EH (cell line): ENCODE measurements at places on chromosomes 4 and X.

DNA sequence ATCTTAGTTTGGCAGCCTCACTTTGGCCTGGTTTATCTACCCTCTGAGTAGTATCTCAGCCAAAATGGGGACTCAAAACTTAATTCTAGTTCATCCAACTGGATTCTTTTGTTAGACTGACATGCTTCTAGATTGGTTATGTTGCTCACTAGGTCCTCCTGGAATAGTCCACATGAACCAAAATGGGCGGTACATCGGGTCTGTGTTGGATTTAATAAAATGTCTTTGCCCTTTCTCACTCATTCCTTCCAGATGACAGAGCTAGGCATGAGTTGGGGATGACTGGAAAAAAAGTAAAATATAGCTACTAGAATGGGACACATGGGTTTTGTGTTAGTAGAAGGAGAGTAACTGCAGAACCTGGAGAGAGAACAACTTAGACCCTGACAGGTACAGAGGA lies 247.9 kb downstream of the CCSER1 start:
- DNase-seq: no peak

- no peak for DNase-seq
Observed at GRCh38 chr4:4311193-4311592, 21.1 kb downstream of the ZBTB49 start.

- peak; percentile 14 for DNase-seq
Observed at GRCh38 chr4:125801373-125801772, 486.6 kb downstream of the FAT4 start.

- no peak for DNase-seq
Observed at GRCh38 chr4:27096142-27096824, 235.6 kb downstream of the STIM2 start.

DNA sequence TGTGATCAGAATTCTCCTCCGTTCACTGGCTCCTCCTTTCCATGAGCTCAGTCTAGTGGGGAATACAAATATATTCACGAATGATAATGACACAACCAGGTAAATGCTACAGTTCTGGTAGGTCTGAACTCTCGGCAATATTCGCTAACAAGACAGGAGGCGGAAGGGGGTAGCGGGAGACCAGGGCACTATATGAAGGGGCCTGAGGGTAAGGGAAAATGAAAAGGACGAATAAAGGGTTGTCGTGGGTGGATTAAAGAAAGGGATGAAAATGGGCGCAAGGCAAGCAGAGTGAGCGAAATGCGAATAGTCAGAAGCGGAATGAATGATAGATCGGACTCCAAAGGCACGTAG lies 743 bp downstream of the NKAP start:
- DNase-seq: no peak

GRCh38 chr4:8507196-8507570 lies 66.6 kb downstream of the TRMT44 start:
- DNase-seq: peak; percentile 71

GRCh38 chr4:175271010-175271630 lies 353.0 kb downstream of the ADAM29 start:
- DNase-seq: no peak

DNA sequence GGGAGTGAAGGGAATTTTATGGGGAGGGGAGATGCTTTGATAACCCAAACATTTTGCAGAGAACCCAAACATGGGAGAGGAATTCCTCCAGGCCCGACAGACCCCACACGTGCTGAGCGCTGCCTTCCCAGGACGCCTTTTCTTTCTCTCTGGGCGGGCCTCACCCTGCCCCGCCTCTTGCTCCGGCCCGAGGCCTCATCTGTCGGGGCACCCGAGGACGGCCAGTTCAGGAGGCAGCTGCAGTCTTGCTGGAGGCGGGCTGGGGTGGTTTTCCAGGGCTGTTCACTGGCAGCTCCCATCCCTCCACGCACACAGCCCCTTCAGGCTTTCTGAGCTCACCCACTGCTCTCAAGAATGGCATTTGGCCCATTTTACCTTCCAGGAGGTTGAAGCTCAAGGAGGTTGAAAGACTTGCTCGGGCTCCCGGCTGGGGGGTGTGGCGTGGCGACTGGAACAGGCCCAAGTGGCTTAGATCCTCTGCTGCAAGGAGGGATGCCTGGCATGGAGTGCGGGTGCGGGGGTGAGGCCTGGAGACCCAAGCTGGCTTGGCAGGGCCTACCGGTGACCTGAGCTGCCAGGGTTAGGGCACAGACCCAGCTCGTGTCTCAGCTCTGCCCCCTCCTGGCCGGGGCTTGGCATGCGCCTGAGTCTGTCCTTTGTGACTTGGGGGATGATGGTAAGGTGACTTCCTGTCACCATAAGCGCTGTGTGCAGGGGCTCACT lies 99.2 kb downstream of the PSAPL1 start:
- peak; percentile 46 for DNase-seq

GRCh38 chrX:119775517-119776238 lies 15.8 kb downstream of the RPL39 start:
- DNase-seq: no peak

- peak; percentile 91 for DNase-seq
Observed at GRCh38 chr4:27154706-27155105, 294.1 kb downstream of the STIM2 start.

DNA sequence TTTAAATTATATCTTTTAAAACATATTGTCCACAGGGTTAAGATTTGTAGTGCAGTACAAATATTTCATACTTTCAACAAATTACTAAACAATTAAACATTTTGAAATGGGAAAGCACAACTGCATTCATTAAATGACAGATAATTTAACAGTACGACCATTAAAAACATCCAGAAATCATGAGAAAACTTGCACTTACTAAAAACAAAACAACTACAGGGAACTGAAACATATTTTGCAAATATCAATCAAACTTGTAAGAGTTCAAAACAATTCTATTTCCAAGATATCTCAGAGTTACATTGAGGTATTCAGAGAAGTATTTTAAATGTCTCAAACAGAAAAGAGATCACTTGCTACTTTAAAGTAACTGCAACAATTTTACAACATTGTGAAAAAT lies 478.5 kb upstream of the PCDH10 start:
- DNase-seq: no peak

DNA sequence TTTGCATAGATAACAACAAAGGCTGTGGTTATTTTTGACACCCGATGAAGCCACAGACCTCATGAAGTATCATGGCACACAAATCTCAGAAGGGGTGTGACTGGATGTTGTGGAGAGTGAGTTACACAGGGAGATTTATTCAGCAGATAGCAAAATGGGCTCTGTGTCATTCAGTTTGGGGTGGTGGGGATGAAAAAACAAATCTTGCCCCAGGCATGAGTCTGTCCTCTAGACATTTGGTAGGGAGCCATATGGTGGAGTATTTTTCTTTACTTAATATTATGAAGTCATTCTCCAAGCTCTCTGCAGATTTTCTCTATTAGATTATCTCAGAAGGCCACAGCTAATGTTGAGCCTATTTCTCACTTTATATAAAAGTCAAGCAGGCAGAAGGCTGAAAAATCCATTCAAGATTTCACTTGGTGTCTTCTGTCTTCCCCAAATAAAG lies 277.1 kb upstream of the TENM3 start:
- DNase-seq: peak; percentile 92

DNA sequence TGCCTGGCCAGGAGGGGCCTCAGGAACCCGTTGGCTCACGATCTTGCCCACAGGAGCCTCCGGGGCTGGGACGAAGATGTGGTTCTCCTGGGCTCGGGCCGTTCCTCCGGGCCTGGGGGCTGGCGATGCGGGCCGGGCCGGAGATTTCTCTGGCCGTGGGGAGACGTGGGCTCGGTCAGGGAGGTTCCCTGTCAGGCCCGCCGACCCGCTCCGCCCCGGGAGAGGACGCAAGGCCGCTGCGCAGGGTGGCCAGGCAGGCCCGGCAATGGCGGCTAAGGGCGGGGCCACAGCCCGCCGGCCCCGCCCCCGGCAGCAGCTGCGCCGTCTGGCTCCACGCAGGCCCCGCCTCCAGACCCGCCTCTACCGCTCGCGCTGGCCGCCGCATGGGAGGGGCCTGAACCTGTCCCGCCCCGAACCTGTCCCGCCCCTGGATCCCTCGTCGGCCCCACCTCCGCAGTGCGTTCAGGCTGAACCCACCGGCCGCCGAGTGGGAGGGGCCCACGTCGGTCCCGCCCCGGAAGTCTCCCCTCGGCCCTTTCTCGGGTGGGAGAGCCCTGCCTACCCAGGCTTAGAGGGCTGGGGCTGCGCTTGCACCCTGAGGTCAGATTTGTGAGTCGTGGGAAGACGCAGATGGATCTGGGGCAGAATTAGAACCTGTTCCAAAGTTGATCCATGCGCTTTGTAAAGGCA lies at the start of gene FAM3A:
Gene FAM3A, minus strand, starts transcription at position 267 of the 690 bp plus-strand sequence. CDS start 460 bp downstream, outside the sequence.
- peak; percentile 90 for DNase-seq

- DNase-seq: no peak
Observed at GRCh38 chr4:113449410-113449974, 312.0 kb downstream of the CAMK2D start.

GRCh38 chrX:72020788-72021187 lies 110.1 kb downstream of the NHSL2 start:
- DNase-seq: no peak

GRCh38 chr4:106160560-106160959 lies 155.4 kb downstream of the TBCK start:
- DNase-seq: no peak

- peak; percentile 93 for DNase-seq
Observed at GRCh38 chr4:123587983-123588494, 191.4 kb downstream of the SPRY1 start.

GRCh38 chr4:107734120-107734519 lies 14.1 kb upstream of the PAPSS1 start:
- DNase-seq: peak; percentile 19

DNA sequence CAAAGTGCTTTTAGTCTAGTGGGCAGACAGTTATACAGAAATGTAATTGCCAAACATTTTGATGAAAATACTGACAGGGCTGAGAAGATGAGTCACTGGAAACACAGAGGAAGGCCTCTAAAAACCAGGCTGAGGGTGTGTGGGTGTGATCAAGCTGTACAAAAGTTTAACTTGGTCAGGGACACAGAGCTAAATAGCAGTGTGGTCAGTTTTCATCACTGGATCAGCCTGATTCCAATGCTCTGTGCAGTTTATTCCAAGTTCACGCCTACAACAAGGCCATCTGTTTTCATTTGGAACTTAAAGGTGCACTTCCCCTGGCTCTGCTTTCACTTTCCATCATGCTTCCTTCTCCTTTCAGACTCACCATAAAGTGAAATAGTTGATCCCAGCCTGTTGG lies 10.6 kb downstream of the CENPVL3 start:
- DNase-seq: peak; percentile 25

GRCh38 chr4:105495667-105496066 lies 21.8 kb upstream of the PPA2 start:
- DNase-seq: no peak
